ENCODE measurements at places on chromosomes 13 and 19.
A peak's percentile ranks its signal among the peaks of the same experiment; 100 is the strongest.

GRCh38 chr19:12527034-12527836 lies 24.0 kb downstream of the ZNF564 start:
- no peak for DNase-seq

GRCh38 chr13:44242766-44243165 lies 130.9 kb upstream of the SERP2 start:
- no peak for DNase-seq

GRCh38 chr19:39328046-39328705 lies 7.5 kb upstream of the LRFN1 start:
- peak; percentile 84 for DNase-seq

GRCh38 chr13:77184455-77184854 lies 142.4 kb downstream of the MYCBP2 start:
- DNase-seq: no peak

DNA sequence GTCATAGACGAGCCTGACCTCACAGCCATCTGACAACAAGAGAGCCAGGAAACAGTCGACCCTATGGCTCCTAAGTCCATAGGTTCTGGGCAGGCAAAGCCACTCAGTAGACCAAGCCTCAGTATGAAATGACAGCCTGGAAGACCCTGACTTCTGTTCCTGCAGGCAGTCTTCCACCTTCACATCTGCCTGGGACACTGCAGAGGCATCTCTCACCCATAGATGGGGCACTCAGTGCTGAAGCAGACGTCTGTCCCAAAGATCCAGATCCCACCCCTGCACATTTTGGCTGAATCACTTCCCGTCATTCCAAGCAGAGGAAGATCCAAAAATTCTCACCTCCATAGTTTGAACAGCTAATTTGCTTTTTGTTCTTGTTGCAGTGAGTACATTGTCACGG lies 139.3 kb upstream of the ZNF507 start:
- DNase-seq: no peak

DNA sequence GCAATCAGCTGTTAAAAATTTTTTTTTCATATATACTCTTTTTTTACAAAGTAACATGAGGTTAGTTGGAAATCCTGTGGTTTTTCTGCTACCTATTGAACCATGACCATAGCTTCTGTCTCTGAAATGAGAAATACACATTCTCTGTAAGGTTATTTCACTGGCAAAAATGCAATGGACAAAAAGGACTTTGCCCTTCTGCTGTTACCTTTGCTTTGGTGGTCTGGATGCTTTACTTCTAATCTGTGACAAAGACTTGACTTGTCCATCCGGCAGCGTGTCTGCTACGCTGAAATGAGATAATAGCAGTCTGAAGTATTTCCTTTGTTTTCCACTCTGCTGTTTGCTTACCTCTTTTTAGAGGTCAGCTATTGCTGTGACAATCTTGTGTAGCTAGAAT lies 412.8 kb downstream of the SLITRK6 start:
- no peak for DNase-seq

All from left hindlimb (tissue), 1 donor.